ENCODE measurements at places on chromosomes 3 and 15.

DNA sequence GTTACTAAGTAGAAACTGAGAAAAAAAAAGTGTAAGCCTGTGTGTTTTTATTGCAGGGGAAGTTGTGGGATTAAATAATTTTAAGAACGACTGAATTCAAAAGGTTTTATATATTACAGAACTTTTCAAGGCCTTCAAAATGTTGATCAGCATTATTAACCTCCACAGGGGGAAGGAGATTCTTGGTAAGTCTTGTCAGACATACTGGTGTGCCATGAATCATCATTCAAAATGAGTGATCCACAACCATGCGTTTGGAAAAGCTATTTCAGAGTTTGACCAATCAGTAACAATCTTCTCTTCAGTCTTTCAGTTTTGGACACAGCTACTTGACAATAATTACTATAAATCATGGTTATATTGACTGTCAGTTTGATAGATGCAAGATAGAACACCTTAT is 70.2 kb downstream of the ADAMTS9 start:
- no peak for DNase-seq

GRCh38 chr3:161560008-161560637 is 63.5 kb downstream of the OTOL1 start:
- DNase-seq: no peak

DNA sequence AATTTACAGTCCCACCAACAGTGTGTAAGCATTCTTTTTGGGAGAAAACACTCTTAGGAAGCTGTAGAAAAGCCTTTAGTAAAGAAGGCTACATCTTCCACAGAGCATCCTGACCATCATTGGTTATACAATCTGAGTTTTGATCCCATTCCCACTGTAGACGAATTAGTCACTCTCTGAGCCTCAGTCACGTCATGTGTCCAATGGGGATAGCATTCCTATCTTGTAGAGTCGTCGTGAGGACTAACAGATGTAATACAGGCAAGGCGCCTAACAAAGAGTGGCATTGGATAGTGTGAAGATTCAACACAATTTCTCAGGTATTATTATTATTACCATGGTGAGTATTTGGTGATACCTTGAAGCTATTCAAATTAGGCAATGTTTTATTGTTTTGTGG is 44.0 kb upstream of the ALDH1A3 start:
- DNase-seq: no peak

- no peak for DNase-seq
Observed at GRCh38 chr3:190676481-190676880, 162.6 kb downstream of the IL1RAP start.

DNA sequence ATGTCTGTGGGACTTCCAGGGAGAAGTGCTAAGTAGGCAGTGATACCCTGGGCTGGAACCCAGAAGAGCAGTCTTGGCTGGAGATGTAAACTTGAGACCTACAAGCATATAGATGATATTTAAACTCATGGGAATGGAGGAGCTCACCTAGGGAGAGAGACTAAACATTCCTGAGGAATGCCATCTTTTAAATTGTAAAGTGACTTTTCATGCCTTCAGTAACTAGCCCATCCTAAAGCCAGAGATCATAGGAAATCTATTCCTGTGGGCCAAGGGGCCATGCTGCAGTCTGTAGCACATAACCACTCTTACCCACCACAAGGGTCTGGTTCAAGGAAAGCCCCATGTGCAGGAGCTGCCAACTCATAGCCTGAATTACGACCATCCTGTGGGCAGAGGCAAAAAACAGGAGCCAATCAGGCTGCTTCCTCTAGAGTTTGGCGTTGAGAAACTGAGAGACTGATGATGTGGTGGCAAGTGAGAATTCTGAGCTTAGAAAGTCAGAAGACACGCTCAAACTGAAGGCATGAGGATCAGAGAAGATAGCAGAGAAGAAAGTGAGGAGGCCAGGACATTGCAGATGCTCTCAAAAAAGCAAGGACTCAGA is 37.5 kb downstream of the CTDSPL start:
- DNase-seq: no peak

GRCh38 chr3:160686955-160687535 is 10.1 kb downstream of the ARL14 start:
- DNase-seq: no peak

GRCh38 chr15:101266034-101266433 is 11.3 kb downstream of the SELENOS start:
- DNase-seq: no peak

DNA sequence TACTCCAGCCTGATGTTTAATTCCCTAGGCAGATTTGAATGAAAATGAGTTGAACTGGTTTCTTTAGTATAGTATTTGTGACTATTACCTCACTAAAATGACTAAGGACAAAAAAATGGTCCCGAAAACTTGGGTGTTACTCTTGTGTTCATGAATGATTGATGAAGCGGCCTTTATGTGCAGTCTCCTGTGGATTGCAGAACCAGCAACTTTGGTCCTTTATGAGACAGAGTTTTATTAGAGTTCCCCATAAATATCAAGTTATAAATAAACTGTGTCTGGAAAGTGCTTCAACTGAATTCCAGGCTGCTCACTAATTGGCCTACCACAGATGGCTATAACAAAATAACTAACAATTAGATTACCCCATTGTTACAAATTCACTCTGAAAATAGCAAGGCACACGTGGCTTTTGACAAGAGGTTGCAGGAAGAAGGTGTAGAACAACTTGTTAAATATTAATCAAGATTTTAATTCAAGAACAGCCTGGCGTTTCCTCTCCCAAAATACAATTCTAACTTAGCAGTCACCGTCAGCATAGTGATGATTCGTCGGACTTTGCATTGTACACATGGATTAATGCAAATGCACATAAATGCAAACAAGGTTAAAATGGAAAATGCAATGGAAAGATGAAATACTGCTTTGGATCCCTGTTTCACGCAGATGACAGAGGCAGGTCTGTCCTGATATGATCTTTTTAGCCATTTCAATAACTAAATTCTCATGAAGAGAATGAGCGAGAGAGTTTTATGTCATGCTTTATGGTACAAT is 567.3 kb upstream of the ZNF717 start:
- DNase-seq: no peak

DNA sequence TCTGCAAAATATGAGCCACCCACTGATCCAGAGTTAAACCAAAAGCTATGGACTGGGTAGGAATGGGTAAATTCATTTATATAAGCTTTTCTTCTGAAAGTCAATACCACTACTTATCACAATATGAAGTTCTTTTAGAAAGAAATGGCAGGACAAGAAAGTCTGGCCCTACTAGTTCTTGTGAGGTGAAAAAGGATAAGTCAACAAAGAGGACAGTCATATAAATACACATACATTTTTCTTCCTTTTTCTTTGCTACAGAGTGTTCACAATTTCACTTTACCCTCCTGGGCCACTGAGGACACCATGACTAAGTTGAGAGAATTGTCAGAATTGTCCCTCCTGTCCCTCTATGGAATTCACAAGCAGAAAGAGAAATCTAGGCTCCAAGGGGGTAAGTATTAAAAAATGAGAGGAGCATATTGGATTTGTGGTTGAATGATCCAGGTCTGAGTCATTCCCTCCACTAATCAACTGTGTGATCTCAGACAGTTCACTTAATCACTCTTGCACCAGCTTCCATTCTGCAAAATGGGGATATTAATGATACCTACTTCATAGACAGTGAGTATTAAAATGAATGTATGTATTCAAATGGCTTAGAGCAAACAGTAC is 27.6 kb downstream of the ACP3 start:
- no peak for DNase-seq

DNA sequence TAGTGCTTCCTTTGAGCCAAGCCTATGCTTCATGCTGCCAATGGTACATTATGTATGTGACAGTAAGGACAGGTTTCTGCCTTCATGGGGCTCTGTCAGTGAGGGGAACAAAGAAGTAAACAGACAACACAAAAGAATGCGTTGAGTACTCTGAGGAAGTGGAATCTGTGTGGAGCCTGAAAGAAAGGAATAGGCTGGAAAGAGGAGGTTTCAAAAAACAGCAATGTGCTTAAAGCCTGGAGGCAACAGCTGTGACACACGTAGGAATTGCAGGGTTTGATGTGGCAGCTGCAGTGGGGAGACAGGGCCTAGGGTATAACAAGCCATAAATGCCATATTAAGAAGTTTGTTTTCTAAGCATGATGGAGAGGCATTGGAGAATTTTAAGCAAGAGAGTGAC is 316.7 kb downstream of the CLSTN2 start:
- DNase-seq: no peak

- no peak for DNase-seq
Observed at GRCh38 chr3:57852896-57853295, 96.8 kb downstream of the SLMAP start.

- DNase-seq: no peak
Observed at GRCh38 chr3:196111939-196112386, 30.1 kb upstream of the TFRC start.

DNA sequence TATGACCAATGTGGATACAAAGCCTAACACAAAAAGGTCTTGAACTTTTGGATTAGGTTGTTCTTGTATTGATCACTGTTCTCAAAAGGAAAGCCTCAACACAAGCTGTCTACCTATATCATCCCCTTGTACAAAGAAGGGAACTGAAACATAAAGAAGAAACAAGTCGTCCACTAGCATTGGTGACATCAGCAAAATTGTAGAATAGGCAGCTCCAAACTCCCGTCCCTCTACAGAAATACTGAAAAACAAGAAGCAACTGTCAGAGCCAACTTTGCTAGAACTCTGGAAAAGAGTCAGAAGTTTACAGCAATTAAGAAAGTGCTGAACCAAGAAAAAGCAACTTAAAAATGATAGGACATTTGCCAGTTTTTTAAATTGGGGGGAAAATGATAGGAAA is 7.5 kb upstream of the NR1I2 start:
- no peak for DNase-seq

- no peak for DNase-seq
Observed at GRCh38 chr3:179266701-179267211, 15.8 kb upstream of the KCNMB3 start.

DNA sequence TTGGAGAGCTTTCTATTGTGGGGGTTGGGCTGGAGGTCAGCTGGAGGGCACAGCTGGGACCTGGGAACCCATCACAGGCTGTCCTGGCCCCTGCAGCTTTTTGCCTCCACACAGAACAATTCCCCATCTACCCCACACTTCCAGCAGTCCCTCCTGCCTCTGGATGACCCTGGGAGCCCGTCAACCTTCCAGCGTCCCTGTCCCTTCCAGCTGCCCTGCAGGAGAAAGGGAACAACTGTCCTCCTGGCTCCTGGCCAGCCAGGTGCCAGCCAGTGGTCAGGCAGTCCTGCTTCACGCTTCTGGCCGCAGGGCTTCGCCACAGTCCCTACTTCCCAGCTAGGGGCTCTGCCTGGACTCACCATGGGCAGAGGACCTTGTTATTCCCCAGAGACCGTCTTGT is 27.2 kb downstream of the LINGO1 start:
- no peak for DNase-seq

DNA sequence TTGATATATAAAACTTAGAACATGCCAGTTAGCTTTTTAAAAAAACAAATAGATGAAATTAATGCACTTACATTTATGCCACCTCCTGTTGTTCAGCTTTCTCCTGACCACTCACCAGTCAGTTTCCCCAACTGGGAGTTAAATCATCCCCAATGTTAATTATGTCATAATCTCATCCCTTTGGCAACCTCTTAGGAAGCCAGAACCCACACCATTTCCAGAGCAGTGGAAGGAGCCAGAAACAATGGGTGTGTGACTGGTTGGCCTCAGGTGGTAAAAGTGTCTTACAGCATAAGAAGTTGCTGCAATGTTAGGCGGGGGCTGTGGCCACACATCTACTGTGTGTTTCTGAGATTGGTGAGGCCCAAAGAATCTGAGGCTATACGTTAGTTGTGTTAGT is 46.5 kb upstream of the MITF start:
- DNase-seq: no peak

- no peak for DNase-seq
Observed at GRCh38 chr15:47983533-47983932, 137.3 kb upstream of the SLC24A5 start.

DNA sequence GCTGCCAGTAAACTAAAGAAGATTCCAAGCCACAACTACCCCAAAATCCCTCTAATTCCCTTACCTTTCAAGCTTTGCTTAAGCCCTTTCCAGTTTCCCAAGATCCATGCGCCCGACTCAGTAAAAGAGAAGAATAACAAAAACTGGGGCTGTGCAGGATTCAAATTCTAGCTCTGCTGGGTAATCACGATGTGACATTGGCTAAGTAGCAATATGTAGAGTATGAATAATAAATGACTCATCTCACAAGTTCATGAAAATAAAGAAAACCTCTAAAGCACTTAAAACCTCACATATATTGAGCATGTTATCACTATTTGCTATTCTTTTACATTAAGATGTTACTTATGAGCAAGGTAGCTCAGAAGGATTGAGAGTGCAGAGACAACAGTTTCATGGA is 522.2 kb upstream of the ZNF717 start:
- DNase-seq: no peak

- DNase-seq: no peak
Observed at GRCh38 chr3:78174821-78175220, 1134.9 kb downstream of the ROBO2 start.

DNA sequence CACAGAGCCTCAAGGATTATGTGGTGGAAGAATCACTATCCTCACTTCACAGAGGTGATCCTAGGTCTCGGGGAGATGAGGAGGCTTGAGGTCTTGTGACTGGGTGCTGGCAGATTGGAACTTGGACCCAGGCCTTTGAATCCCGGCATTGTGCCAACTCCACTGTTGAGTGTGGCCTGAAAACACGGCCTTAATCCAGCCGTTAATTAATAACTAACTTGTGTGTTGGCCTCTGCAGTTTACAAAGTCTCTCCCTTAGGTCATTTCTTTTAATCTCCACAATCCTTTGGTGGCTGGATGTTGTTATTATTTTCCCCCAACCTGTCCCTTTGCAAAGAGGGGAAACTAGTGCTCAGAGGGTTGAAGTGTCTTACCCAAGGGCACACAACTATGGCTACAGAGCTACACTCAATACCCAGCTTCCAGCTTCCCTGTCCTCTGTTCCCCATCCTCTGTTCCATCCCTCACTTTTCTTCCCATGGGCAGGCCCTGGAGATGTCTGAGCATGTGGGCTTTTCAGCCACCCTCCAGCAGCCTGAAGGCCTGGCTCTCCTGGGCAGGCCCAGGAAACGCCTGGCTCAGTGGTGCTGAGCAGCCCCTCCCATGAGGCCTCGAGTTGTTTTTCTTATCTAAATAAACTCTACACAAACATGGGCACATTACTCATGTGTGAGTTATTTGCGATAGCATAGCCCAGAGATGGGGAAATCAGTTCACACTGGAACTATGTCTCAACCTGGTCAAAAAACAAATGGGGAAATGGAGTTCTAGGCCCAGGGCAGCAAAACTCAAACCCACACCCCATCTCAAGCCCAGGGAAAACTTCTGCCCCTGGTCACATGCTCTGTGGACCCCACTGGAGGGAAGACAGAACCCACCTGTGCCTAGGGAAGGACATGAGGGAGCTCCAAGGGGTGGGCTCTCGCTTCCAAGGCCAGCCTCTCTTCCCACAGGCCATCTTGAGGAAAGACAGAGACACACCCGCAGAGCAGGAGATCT is 16.8 kb upstream of the SMAD3 start:
- DNase-seq: no peak

- DNase-seq: no peak
Observed at GRCh38 chr3:125556314-125556713, 36.3 kb upstream of the SNX4 start.

- DNase-seq: no peak
Observed at GRCh38 chr3:156518726-156519125, 36.2 kb downstream of the SSR3 start.

GRCh38 chr3:14139771-14140170 is 14.9 kb downstream of the TMEM43 start:
- DNase-seq: no peak

- DNase-seq: no peak
Observed at GRCh38 chr15:90201130-90201943, at the start of gene SEMA4B. Gene SEMA4B, plus strand, starts transcription at chr15:90201330. Its CDS starts 249 bp downstream, at chr15:90201579.

- DNase-seq: no peak
Observed at GRCh38 chr15:44308415-44308814, 19.9 kb downstream of the GOLM2 start.

Data from NCI-H2081 treated with DMSO at 0.1 percent for 48 hours (cell line).